Fibroblast of the aortic adventitia (primary cell): ENCODE measurements at places on chromosomes 3 and 15. TPM values are rescaled to one million over a fixed set of nuclear protein-coding genes. Genes with fewer than 3 reads are reported as not detected.

The FGD5 gene
- total RNA-seq = 0.18 and 3.9 TPM in 2 replicates

The CTXND1 gene
- total RNA-seq = not detected in 2 replicates

The LMOD3 gene
- not detected in 2 replicates for total RNA-seq

The PLSCR5 gene
- total RNA-seq = not detected in 2 replicates

The DISP2 gene
- 0.08 and 0.36 TPM in 2 replicates for total RNA-seq

The PRTG gene
- total RNA-seq = 0.45 and 2.3 TPM in 2 replicates

The AADAC gene
- total RNA-seq = 23.3 and 138 TPM in 2 replicates

The ALDH1A3 gene
- total RNA-seq = 189 and 197 TPM in 2 replicates

The LRTM1 gene
- total RNA-seq = not detected in 2 replicates

The RBMS3 gene
- total RNA-seq = 68.4 and 84.1 TPM in 2 replicates

The CSTA gene
- 2.5 and 15.2 TPM in 2 replicates for total RNA-seq

The NEIL1 gene
- total RNA-seq = 3.5 and 3.8 TPM in 2 replicates

The SCG5 gene
- 11.7 and 16.7 TPM in 2 replicates for total RNA-seq

The ATP10A gene
- total RNA-seq = 4.4 and 5.8 TPM in 2 replicates

The OR5H1 gene
- not detected in 2 replicates for total RNA-seq

The CAND2 gene
- 6.1 and 11.4 TPM in 2 replicates for total RNA-seq

The IL16 gene
- 0.65 and 1.4 TPM in 2 replicates for total RNA-seq

The MST1R gene
- total RNA-seq = 0.81 and 1.3 TPM in 2 replicates

The CYP1A2 gene
- total RNA-seq = not detected in 2 replicates

The ITIH3 gene
- total RNA-seq = under 0.01 and 0.49 TPM in 2 replicates

The ABHD10 gene
- total RNA-seq = 12.2 and 35.1 TPM in 2 replicates

The PDZRN3 gene
- total RNA-seq = 40.5 and 76.8 TPM in 2 replicates

The SNTN gene
- not detected in 2 replicates for total RNA-seq

The C3orf38 gene
- total RNA-seq = 17.3 and 42.4 TPM in 2 replicates

The C3orf85 gene
- total RNA-seq = not detected in 2 replicates

The FAM43A gene
- 12.7 and 14.1 TPM in 2 replicates for total RNA-seq

The FBXL2 gene
- 5.1 and 9.7 TPM in 2 replicates for total RNA-seq

The ADGRG7 gene
- not detected in 2 replicates for total RNA-seq

The TNFSF10 gene
- total RNA-seq = 1.1 and 5.0 TPM in 2 replicates

The ZNF385D gene
- 0.57 and 11.5 TPM in 2 replicates for total RNA-seq

The C15orf40 gene
- 15.8 and 22.5 TPM in 2 replicates for total RNA-seq

The GP9 gene
- total RNA-seq = not detected in 2 replicates

The FBXO40 gene
- under 0.01 TPM in 1 of 2 replicates, not detected in the other for total RNA-seq

The COL6A6 gene
- total RNA-seq = 18.6 and 20.7 TPM in 2 replicates

The LMAN1L gene
- not detected in 2 replicates for total RNA-seq

The FBN1 gene
- total RNA-seq = 984 and 4,431 TPM in 2 replicates

The SLC35G2 gene
- total RNA-seq = 14.0 and 14.7 TPM in 2 replicates

The SENP7 gene
- 19.5 and 24.0 TPM in 2 replicates for total RNA-seq

The TNK2 gene
- 7.1 and 10.8 TPM in 2 replicates for total RNA-seq

The PCOLCE2 gene
- 31.6 and 98.4 TPM in 2 replicates for total RNA-seq
